ENCODE measurements at places on chromosomes 7 and 10. TPM values are rescaled to one million over a fixed set of nuclear protein-coding genes. Genes with fewer than 3 reads are reported as not detected.

Gene SLC18A2
- total RNA-seq, result not detected

Gene KAZALD1
- 6.7 TPM for total RNA-seq

DNA sequence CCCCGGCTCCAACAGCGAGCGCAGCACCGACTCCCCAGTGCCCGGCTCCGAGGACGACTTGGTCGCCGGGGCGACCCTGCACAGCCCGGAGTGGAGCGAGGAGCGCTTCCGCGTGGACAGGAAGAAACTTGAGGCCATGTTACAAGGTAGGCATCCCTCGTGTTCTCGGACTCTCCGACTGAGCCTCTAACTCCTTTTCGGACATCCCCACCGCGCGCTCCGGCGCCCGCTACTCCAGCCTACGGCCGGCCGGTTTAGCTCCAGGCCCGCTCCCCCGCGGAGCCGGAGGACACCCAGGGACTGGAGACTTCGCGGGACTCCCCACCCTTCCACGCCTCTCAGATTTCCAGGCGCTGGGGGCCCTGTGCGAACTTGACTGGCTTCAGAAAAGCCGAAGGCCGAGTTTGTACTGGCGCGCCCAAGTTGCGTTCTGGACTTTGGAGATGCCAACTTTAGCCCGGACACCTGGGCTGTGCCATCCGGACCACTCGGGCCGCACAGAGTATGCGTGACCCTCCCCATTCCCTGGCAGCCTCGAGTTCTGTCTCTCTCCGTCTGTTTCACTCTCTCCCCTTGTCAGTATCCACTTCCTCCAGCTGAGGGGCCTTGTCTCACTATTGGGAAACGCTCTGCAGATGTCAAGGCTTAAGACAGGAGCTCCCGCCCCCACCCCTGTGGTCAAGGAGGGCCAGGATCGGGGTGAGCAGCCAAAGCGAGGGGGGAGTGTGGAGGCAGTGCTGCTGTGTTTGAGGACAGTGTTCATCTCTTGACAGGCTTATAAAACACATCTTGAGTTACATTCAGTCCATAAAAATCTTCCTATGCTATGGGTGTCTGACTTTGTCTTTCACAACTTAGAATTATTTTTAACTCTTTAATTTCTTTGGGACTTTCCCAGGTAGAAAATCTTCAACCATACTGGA, 777 bp downstream of the BICC1 start:
- DNase-seq, result peak; percentile 73

- peak; percentile 49 for DNase-seq
These were observed 141.7 kb downstream of the KAT6B start for GRCh38 chr10:74967911-74968666.

DNA sequence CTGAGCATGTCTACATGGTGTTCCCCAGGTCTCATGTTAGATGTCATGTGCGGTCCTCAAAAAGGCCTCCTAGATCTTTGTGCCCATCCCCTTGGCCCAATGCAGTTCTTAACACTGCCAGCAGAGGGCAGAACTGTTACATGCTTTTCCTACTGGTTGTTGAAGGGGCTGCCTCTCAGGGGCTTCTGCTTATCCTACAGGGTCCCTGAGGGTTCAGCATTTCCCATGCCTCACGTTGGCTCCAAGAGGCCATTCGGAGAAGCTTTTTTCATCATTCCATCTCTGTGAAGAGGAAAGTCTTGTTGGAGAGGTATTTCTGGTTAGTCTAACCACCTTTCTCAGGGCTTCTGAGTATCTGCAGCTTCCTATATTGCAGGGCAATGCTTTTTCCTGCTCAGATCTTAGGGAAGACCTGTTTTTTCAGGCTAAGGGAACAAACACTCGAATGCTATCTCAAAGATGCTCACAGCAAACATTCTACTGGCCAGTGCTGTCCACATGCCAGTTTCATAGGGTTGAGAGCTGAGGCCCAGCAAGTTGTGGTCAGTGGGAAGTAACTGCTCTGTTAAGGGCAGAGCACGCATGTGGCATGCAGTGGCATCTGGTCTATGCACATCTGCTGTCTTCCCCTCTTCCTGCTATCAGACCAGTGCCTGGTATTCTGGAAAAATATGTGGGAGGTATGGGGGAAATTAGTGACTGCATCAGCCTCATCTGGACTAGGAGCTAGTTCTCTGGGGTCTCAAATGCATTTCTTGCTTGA, 31.5 kb downstream of the MBL2 start:
- DNase-seq, result peak; percentile 64

Gene CYP2C19
- not detected for total RNA-seq

GRCh38 chr7:100491192-100491578, 7.5 kb downstream of the NYAP1 start:
- no peak for DNase-seq

Gene GPAM
- 19.8 TPM for total RNA-seq

Gene KLHL7
- total RNA-seq, result 17.9 TPM

Gene TLX1
- total RNA-seq, result not detected

Gene PIK3CG
- total RNA-seq, result not detected

GRCh38 chr10:60943316-60944057, 498 bp downstream of the RHOBTB1 start:
- DNase-seq, result peak; percentile 47

All from MCF 10A (cell line).